ENCODE measurements at places on chromosomes 4 and X.

DNA sequence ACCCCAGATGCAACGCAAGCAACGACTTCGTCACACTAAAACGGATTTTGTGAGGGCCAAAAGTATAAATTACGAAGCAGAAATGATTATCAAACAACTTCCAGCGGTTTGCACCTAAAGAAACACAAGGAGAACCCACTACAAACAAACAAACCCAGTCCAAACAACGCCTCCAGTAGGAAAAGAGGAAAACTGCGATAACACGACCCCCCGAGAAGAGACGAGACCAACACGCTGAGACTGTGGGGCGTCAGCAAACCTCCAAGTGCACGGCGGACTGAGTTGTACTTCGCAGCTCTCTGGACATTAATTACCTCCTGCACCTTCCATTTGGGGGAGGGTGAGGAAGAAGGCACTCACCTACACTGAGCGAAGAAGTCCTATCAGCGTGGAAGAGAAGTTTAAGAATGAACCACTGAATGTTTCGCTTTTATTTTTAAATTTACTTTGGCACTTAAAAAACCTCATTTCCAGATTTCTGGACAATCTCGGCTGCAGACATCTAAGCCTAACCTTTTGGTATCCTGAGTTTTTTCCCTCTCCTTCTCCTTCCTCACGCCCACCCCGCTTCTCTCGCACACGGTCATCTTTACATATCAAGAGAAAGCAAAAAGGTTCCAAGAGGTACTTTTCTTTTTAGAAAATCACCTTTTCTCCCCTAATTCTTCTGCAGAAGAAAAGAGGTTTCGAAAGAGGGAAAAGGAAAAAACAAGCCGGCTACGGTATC lies at the start of gene MAB21L2:
MAB21L2 (plus strand) TSS at position 6 of the 727 bp plus-strand sequence. CDS start 879 bp downstream, outside the sequence.
- no peak for DNase-seq

DNA sequence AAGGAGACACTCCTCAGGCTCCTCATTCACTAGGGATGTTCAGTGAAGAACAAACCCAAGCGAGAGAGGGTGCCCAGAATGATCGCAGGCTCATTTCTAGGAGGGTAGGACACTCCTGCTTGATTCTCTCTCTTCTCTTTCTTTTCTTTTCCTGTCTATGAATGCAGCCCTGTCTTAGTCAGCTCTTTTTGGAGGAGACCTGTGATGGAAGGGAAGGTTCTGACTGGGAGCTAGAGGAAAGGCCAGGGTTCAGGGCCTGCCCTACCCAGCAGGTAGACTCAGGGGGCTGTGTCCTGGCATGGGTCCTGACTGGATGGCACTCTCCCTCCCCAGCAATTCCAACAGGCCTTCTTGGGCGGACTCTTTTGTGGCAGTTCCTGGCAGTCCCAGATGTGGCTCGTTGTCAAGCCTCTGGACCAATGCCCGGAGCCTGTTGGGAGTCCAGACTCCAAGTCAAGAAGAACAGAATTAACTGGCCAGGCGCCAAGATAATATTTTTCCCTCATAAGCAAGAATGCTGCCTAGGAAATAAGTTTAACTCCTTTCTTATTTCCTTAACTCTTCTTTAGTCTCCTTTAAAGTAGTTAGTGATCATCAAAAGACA lies 139.4 kb upstream of the SCML1 start:
- DNase-seq = peak; percentile 16

GRCh38 chr4:104064646-104065577 lies 345.1 kb upstream of the TACR3 start:
- DNase-seq = peak; percentile 17

- DNase-seq = peak; percentile 77
These were observed 17.8 kb downstream of the ANXA3 start for GRCh38 chr4:78569306-78569821.

GRCh38 chrX:132592880-132593279 lies 104.0 kb upstream of the MBNL3 start:
- peak; percentile 4 for DNase-seq

DNA sequence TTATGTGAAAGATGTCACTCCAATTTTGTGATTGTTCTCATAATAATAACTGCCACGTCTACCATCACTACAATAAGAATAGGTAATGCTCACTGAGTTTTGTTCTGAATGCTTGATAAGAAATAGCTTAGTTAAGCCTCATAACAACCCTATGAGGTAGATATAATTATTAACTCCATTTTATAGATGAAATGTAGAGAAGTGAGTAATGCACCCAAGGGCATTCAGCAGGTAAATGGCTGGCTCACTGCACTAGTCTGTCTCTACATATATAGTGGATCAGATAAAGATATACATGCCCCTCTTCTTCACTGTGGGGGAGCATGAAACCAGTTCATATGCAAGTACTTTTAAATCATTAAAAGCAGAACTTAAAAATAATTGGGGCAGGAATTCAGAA lies 65.8 kb upstream of the SLC4A4 start:
- no peak for DNase-seq

GRCh38 chr4:2792711-2793585 lies at the start of gene SH3BP2:
Gene SH3BP2, plus strand, starts transcription at chr4:2793085. Its CDS starts 27,533 bp downstream, at chr4:2820618.
- DNase-seq = peak; percentile 32

DNA sequence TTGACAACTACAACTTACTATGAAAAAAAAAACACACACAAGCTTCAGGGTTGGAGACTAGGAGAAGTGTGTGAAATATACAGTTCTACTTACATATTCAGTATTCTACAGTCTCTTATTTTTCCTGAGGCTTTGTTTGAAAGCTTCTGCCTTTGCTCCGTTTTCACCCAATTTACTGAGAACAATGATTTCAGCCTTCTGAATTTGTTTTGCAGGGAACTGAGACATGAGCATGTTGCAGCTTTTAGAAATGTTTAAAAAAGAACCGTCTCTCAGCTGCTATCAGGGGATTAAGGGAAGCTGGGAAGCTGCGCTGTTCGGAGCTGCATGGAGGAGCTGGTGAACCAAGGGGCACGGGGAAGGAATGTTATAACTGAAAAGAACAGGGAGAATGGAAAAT lies 85.7 kb downstream of the QDPR start:
- no peak for DNase-seq

DNA sequence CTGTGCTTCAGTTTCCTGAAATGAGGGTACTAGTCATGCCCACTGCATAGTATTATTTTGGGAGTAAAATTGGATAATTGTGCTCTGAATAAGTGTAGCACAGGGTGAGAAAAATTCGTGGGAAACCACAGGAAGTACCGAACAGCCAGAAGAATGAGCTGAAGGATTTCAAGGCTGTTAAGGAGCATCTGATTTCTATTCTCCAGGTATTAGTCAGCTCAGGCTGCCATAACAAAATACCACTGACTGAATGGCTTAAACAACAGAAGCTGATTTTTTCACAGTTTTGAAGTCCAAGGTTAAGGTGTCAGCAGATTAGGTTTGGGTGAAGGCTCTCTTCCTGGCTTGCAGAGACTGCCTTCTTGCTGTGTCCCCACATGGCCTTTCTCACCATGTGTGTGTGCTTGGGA lies 41.9 kb downstream of the WWC2 start:
- DNase-seq = peak; percentile 83

DNA sequence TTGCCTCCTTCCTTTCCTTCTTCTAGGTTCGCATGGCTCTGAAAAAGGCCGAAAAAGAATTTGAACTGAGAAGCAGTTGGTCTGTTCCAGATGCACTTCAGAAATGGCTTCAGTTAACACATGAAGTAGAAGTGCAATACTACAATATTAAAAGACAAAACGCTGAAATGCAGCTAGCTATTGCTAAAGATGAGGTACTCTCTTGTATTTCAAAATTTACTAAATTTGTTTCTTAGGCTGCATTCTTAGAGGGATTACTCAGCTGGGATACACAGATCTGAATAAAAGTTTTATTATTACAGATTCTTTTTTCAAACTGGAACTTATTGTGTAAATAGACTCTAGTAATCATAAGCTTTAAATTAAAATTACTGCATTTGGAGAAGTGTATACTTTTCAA lies 146.9 kb downstream of the STIM2 start:
- peak; percentile 33 for DNase-seq

GRCh38 chr4:42906891-42907759 lies 14.6 kb downstream of the GRXCR1 start:
- no peak for DNase-seq

DNA sequence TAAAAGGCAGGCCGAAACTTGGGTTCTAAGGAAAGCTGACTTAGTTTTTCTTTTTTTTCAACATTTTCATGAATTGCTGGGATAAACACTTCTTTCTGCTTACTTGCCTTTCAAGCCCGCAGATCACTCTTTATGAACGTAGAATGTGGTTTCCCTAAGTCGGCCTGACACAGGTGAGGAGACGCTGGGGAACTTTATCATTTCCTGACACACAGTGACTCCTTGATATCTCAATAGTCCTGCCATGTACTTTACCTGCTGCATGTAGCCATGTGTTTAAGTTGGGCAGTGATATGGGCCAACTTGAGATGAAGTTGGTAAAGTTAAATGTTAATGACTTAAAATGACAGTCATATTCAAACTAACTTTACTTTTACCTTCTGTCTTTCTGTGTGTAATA lies 26.6 kb upstream of the SNCA start:
- DNase-seq = no peak

GRCh38 chrX:42619068-42619467 lies 158.9 kb downstream of the PPP1R2C start:
- no peak for DNase-seq

- DNase-seq = no peak
These were observed 34.9 kb downstream of the GYG2 start for GRCh38 chrX:2863646-2864045.

DNA sequence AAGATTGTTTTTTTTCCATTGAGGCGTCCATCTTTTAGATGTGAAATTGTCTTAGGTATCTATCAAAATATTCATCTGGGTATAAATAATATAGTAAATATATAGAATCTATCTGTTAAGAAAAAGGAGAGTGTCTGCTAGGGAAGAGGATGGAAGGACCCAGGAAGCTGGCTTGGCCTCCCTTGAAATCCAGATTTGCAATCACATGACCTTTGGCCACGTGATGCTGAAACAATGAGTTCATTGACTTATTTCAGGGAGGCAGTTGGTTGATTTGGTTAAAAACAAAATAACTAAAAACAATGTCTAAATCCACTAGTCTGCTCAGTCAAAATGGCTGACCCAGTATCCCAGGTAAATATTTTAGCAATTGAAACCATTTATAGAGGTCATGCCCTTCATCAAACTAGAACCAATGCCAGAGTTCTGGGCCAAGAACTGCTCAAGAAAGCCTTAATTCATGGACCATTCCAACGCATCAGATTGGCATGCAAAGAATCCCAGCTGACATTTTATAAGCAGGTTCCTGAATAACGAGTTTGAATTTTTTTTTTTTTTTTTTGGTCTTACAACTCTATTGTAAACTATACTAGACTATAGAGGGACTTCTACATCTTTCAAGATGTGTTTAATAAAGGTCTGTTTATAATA lies 172.7 kb downstream of the MID1 start:
- peak; percentile 54 for DNase-seq

DNA sequence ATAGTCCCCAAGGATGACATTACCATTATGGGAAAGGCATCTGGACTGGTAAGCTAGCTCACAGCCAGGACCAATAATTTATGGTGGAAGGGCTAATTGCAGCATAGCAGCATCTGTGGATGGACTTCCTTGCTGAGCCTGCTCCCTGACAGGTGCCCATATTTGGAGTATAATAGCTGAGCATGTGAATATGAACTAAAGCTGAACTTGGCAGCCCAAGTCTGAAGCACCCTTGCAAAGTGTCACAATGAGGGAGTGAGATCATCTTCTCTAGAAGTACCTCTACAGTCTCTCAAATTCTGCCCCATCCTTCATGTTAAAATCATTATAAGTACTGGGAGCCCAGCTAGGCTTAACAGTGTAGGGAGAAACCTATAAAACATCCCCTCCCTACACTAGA lies 128.2 kb upstream of the INPP4B start:
- DNase-seq = no peak

DNA sequence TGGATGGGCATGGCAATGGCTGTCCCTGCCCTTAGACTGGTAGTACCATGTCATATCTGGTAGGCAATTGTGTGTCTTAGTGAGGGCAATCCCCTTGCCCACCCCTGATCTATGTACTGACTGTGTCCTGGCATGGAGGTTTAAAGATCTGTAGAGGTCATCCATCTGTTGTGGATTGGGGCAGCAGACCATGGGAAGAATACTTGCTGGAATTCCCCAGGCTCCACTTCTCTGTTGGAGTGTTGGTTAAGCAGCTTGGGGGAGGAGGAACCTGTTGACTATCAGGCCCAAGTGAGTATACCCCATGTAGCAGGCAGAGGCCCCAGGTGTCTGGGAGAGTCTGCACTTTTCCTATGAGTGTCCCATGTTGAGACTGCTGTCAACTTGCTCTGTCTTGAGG lies 246.7 kb upstream of the DIPK2B start:
- no peak for DNase-seq

GRCh38 chr4:38696697-38697096 lies 32.7 kb downstream of the KLF3 start:
- no peak for DNase-seq

- peak; percentile 25 for DNase-seq
These were observed 18.6 kb downstream of the TRIM2 start for GRCh38 chr4:153222707-153223426.

- DNase-seq = no peak
These were observed 345.9 kb downstream of the ADGRL3 start for GRCh38 chr4:61545902-61546480.

DNA sequence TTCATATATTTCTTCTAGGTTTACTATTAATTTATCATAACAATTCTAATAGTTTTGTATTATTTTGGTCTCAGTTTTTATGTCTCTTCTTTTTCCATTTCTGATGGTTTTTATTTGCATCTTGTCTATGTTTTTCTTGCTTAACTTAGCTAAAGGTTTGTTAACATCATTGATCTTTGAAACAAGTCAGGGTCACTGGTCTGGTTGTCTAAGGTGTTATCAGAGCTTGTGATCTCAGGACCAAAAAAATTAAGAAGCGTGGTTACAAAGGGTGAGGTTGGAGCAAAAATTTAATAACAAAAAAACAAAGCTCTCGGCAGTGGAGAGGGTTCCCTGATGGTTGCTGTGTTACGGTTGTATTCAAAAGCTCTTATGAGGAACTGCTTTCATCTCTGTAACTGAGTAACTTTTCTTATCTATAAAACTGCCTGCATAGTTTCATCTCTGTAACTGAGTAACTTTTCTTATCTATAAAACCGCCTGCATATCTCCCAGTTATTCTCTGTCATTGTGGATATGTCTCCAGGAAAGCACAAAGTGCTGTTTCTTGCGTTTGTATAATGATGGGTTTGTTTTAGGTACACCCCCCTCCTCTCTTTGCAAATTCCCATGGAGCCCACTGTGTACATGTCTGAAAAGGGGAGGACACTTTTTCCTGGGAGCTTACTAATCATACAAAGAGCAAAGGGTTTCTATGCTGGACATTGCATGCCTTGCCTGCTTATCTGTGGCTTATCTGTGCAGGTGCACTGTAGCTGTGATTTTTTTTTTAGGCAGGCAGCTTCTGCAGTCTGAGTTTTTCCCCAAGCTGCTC lies 62.4 kb upstream of the UGT2B15 start:
- DNase-seq = no peak

DNA sequence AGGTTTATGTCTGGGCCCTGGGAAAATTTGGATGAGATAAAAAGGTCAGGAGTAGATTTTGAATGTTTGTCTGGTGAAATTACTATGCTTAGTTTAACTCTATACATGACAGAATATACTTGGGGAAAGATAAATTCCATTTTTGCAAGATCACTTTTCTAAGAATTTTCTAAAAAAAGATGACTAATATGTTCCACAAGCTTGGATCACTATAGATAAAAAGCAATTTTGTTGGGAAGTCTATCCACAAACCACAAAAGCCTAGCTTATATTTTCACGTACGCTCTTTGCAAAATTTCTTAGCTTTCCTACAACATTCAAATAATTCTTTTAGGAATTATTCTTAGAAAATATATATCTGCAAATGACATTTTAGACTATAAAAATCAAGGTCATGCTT lies 20.6 kb upstream of the COQ2 start:
- no peak for DNase-seq

GRCh38 chrX:74523224-74523623 lies 91.2 kb downstream of the RLIM start:
- DNase-seq = no peak

GRCh38 chrX:108447303-108447702 lies 7.7 kb downstream of the COL4A5 start:
- DNase-seq = peak; percentile 38
